NCI-H146 (cell line): ENCODE measurements at places on chromosomes 1 and 21.

DNA sequence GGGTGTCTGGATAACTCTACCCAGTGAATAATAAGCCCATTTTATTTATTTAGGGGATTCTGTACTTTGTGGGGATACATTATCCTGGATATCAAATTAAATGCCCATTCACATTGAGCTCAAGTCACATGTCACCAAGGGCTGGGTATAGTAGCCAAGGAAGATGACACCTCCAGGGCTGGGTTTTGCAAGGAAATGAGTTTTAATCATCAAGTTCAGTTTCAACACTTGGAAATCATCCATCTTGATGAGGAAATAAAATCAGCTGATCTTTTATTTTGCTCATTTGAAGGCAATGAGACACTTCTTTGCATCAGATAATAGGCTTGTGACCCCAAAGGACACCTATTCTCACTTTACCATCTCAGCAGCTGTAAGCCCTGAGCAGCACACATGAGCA, 80.0 kb upstream of the TNR start:
- no peak for DNase-seq

DNA sequence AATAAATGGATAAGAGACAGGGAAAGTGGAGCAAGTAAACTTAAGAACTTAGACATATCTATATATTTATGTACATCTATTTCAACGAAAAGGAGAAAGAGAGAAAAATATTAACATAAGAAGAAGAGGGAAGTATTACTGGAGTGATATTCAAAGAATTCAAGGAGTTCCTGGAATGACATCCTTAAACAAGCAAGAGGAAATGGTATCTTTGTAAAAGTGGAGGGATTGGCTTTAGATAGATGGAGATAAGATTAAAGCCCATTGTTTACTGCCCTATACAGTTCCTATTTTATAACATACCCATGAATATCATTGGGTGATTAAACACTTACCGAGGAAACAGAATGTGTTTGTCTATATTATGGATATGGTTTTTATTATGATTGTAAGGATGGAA, 1036.3 kb downstream of the TTLL7 start:
- DNase-seq = no peak

GRCh38 chr1:34829250-34829649, 30.3 kb downstream of the SMIM12 start:
- no peak for DNase-seq

- DNase-seq = no peak
Observed at GRCh38 chr1:79264285-79264684, 257.8 kb upstream of the ADGRL4 start.

- DNase-seq = no peak
Observed at GRCh38 chr1:31196685-31197084, 43.0 kb downstream of the NKAIN1 start.

DNA sequence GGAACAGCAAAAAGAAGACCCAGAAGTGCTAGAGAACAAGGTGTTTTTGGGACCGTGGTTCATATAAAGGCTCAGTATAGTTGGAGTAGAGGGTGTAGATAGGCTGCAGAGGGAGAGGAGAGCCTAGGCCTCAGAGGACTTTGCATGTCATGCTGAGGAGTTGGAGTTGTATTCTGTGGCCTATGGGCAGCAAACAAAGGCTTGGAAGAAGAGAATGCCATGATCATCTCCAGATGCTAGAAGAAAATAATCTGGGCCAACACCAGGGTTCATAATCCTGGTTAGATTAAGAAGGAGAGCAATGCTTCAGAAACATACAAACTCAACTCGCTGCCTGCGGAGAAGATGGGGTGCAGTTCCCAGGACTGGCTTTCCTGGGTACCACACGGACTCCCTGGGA, 262.8 kb upstream of the USP24 start:
- DNase-seq = no peak

GRCh38 chr21:35681946-35682345, 378.4 kb downstream of the SETD4 start:
- no peak for DNase-seq

- no peak for DNase-seq
Observed at GRCh38 chr1:183457449-183457848, 14.8 kb upstream of the SMG7 start.

GRCh38 chr1:209326831-209327230, 256.7 kb upstream of the CAMK1G start:
- no peak for DNase-seq

- no peak for DNase-seq
Observed at GRCh38 chr1:76944942-76945341, 77.7 kb downstream of the ST6GALNAC5 start.

- no peak for DNase-seq
Observed at GRCh38 chr1:61887076-61887867, 145.0 kb downstream of the PATJ start.

GRCh38 chr1:112396653-112397471, 848 bp downstream of the CTTNBP2NL start:
- DNase-seq = peak; percentile 19

DNA sequence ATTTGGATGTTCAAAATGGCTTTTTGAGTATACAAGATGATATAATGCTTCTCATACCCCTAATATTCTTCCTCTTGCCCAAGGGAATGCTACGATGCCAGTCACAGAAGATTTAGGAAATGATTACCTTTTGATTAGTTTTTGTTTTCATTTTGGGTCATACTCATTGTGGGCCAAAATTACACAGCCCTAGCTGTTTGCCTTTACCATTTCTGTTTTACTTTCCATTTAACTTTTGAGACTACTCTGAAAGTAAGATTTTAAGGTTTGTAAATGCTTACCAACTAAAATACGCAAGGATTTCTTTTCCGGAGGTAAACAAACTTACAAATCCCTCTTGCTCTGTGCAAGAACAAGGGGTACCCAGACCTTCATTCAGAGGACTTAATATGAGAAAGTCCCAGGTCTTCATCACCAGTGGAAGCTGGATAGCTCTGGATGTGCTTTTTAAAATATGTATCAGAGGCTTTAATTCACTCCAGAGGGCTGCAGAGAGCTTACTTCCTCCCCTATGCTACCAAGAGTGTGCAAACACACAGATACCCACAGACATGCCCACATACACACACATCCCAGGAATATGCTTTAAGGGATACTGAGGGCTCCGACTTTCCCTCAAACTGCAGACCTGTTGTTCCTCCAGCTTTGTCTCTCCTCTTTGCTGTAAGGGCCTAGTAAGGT, 631.4 kb downstream of the SMYD3 start:
- DNase-seq = no peak

- DNase-seq = no peak
Observed at GRCh38 chr21:14857529-14857928, 207.3 kb downstream of the NRIP1 start.

- DNase-seq = no peak
Observed at GRCh38 chr1:3139451-3139852, 70.4 kb downstream of the PRDM16 start.

DNA sequence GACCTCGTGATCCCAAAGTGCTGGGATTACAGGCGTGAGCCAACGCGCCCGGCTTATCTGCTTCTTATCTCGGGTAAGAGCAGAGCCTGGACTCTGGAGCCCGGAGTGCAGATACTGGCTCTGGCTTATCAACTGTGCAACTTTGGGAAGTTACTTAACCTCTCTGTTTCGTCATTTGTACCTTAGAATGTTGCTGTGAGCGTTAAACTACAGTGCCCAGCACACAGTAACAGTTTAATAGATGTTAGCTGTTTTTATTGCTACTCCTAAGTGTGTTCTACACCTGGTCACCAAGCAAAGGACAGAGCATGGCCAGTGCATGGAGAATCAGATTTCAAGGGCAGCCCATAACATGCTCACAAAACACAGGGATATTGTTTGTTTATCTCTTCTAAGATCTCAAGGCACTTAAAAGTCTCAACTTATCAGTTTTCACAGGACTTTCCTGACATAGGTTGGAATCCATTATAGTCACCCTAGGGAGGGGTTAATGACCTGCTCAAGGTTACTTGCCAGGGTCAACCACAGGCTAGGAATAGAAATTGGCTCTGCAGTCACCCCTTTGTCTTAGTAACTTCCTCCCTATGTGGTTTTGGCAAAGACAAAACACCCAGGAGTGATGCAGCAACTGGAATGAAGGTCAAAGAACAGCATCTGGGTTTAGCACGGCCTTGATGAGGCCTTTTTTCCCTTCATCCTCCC, 22.5 kb upstream of the SRP9 start:
- no peak for DNase-seq

DNA sequence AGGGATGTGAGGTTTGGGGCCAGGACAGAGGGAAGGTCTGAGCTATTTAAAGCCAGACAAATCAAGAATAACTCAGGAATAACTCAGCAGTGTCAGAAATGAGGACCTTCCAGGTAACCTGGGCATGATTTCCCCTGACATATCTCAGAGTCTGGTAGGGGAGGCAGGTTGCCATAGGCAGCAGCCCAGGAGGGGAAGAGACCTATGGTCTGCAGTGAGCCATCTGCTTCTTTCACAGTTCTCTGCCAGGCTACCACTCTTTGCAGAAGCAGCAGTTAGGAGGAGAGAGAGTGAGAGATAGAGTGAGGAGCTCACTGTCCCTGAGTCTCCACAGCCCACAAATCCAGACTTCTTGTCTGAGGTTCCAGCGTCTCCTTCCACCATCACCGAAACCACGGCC, 6.3 kb upstream of the VSIG8 start:
- DNase-seq = no peak
